ENCODE measurements at places on chromosomes 2 and 18. TPM values are rescaled to one million over a fixed set of nuclear protein-coding genes. Genes with fewer than 3 reads are reported as not detected.

GRCh38 chr18:59065684-59066083, 74.0 kb upstream of the SEC11C start:
- DNase-seq = no peak

- DNase-seq = peak; percentile 66
Measured at GRCh38 chr2:216188956-216189355, 79.8 kb downstream of the XRCC5 start.

- no peak for DNase-seq
Measured at GRCh38 chr2:42713920-42714319, 50.0 kb downstream of the OXER1 start.

GRCh38 chr2:214742119-214742518, 67.4 kb downstream of the BARD1 start:
- no peak for DNase-seq

GRCh38 chr2:88074854-88075292, 7.2 kb downstream of the SMYD1 start:
- peak; percentile 68 for DNase-seq

DNA sequence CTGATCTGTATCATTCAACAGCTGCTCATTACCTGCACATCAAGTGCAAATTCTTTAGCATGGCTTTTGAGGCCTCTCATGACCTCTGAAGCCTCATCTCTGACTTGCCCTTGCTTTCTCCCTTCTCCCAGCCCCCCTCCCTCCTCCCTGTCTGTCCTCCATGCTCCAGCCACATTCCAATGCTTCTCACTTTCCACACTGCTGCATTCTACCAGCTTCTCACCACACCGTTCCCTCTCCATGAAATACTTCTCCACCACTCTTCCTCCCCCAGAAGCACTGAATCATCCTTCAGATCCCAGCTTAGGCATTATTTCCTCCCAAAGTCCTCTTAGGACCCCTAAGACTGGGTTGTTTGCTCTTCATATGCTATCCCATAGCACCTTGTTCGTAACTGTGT, 26.9 kb downstream of the GCG start:
- DNase-seq = peak; percentile 41

DNA sequence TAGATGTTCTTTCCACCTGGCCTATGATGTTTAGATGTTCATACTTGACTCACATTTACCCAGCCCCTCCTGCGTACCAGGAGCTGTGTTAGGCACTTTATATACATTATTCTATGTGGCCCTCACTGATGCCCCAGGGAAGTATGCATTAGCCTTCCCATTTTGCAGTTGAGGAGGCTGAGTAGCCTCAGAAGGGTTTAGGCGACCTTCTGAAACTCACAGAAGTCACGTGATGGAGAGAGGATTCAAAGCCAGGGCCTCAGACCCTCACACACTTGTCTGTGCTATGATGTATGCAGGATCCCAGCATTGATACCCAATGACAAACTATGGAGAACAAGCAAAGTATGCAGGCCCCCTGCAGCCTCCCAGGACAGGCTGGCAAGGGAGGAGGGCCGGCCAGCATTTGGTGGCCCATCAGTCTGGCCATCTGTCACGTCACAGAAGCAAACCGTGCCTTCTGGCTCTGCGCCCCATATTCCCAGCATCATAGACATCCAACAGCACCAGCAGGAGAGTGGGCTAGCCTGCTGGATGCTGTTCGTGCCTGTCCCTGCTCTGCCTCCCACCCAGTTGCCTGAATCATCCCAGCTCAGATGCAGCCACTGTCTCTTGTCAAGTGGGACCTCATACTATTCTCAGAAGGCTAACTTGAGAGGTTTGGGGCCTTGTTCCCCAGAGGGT, 33.6 kb downstream of the EHD3 start:
- DNase-seq = no peak

DNA sequence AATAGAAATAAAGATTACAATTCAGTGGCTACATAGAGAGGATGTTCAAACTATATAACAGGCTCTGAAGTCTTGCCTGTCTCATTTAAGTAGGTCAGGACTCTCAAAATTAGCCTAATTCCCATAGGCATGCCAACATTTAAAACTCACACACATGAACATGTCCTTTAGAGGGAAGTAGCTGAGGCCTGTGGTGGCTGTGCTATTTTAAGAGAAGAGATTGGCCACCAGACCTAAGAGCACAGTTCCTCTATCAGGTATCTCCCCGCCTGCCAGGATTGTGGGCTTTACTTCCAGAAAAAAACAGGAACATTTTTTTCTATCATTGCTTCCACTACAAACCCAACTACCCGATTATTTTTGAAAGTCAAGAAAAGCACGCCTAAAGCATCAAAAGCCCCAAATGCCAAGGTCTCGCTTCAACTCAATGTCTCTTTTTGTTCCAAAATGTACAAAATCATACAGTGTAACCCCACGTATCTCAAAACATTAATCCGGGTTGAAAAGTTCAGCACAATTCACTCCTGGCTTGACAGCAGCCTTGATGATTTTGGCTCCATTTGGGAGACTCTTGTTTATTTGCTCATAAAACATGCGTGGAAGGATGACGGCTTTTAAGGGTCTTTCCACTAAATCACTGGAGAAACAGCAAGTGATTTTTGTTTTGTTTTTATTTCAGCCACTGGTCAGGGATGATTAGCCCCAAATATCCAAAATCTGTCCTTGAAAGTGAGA, 15.3 kb downstream of the FHL2 start:
- DNase-seq = no peak

DNA sequence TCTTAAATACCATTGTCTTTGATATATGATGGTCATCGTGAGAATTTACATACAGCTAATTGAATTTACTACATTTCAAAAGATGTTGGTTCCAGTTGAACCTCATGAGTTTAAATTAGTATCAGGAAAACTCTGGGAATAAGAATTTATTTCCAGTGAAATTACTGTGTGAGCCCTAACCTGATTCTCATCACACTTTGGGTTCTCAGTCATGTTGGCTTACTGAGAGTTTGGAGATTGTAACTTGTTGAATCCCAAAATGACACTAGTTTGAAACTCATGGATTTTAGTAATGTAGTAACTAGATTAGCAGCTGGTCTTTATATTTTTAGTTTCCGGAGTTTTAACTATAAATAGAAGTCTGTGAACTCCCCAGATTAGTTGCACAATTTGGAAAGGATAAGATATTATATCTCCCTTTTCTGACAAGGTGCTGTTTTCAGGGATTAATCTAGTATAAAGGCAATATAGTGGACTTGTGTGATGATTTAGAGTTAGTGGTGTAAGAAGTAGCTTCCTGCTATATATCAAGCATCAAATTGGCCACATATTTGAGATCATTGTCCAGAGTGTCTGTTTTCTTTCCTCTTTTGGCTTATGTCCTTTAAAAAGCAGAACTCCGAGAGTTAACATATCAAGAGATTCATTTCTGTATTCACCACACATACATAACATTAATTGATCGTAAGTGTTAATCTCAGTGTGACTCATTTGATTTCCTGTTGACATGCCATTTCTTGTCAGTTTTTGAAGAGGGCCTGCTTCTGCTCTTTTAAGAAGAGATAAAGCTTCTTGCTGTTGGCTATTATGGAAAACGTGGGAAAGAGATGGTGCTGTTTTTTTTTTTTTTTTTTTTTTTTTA, 15.7 kb downstream of the NDUFV2 start:
- DNase-seq = peak; percentile 79

CROCC2 gene
- not detected for total RNA-seq

IGFBP2 gene
- 15.5 TPM for total RNA-seq

ERBB4 gene
- total RNA-seq = not detected
